ENCODE measurements at places on chromosomes 3 and 15. TPM values are rescaled to one million over a fixed set of nuclear protein-coding genes. Genes with fewer than 3 reads are reported as not detected.

- DNase-seq = no peak
Measured at GRCh38 chr3:119885746-119886530, 104.0 kb downstream of the NR1I2 start.

GRCh38 chr3:187286467-187287059 lies 5.0 kb downstream of the MASP1 start:
- DNase-seq = peak; percentile 92

The INSYN1 gene
- total RNA-seq = 1.2 TPM

GRCh38 chr15:79184465-79184892 lies 93.9 kb upstream of the RASGRF1 start:
- peak; percentile 68 for DNase-seq

The SLC28A1 gene
- total RNA-seq = not detected

DNA sequence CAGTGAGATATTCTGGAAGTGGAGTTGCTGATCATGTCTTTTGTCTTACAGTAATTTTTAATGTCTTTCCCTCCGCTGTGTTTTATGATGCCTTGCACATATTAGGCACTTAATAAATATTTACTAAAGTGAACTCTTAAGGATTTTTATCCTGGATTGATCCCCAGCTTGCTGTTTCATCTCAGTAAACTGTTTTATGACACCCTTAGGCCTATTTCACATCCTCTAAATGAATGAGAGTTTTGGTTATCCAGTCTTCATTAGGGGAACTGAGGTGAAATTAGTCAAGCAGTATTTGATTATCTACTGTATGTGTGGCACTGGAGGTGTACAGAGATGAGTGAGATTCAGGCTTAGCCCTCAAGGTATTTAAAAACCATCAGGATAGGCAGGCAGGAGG lies 19.8 kb downstream of the CHCHD6 start:
- no peak for DNase-seq

DNA sequence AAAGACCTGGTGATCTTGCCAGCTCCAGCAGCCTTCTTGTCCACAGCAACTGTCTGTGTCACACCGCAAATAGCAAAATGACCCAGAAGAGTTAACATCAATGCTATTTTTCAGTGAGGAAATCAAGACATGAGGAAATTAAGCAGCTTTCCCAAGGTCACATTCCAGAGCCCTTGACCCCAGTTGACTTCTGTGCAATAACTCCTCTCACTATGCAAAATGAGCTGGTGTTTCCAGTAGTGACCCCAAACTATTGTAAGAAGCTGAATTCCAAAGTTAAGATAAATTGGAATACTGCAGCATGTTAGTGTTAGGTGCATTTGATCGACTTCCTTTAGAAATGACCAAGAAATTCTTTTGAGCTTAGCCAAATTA lies 172.8 kb upstream of the SNTN start:
- peak; percentile 48 for DNase-seq

The NR1I2 gene
- total RNA-seq = not detected

DNA sequence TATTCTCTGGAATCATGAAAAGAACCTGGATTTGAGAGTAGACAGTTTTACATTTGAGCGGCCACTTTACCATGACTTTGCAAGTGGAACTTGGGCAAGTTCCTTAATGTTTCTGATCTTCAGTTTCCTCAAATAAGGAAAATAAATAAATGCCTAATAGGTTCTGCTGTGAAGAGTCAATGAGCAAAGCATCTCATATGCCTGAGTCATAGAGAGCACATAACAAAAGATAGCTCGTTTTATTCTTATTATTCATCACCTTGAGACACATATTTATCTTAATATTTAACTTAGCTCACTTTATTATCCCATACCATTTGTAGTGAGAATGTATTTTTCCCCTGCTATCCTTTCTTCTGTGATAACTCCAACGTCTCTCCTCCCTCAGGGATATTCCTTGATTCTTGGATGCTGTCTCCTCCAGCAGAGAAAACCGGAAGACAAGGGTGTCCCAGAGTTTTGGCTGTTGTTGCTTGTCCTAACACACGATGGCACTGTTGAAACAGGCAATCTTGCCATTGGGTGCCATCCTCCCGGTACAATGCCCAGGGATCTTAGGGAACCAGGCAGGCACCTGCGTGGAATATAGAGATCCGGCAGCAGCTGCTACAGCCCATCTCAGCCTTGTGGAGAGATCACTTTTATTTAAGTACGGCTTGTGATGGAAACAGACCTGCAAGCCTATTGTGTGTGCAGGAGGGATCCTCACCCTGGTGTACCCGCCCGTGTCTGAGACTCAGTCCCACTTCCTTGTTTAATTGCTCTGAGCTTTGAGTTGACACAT lies 33.3 kb upstream of the VPS33B start:
- DNase-seq = peak; percentile 69

GRCh38 chr3:127856801-127857200 lies 34.5 kb upstream of the MGLL start:
- DNase-seq = no peak

The CD86 gene
- not detected for total RNA-seq

DNA sequence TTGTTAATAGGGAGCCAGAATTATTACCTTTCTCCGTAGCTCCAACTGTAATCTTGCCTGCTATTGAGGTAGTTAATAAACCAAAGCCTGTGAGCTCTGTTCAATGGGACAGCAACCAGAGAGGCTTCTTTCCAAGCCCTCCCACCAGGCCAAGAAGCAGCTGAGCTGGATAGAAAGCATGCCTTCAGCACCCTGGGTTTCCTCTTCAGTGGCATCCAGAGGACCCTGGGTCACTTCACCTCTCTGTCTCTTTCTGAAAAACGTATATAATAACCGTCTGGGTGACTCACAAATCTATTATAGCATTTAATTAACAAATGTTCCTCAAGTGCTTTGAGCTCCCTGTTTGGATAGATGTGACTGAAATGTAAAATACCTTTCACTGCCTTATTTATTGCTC lies 420.0 kb downstream of the LPP start:
- no peak for DNase-seq

DNA sequence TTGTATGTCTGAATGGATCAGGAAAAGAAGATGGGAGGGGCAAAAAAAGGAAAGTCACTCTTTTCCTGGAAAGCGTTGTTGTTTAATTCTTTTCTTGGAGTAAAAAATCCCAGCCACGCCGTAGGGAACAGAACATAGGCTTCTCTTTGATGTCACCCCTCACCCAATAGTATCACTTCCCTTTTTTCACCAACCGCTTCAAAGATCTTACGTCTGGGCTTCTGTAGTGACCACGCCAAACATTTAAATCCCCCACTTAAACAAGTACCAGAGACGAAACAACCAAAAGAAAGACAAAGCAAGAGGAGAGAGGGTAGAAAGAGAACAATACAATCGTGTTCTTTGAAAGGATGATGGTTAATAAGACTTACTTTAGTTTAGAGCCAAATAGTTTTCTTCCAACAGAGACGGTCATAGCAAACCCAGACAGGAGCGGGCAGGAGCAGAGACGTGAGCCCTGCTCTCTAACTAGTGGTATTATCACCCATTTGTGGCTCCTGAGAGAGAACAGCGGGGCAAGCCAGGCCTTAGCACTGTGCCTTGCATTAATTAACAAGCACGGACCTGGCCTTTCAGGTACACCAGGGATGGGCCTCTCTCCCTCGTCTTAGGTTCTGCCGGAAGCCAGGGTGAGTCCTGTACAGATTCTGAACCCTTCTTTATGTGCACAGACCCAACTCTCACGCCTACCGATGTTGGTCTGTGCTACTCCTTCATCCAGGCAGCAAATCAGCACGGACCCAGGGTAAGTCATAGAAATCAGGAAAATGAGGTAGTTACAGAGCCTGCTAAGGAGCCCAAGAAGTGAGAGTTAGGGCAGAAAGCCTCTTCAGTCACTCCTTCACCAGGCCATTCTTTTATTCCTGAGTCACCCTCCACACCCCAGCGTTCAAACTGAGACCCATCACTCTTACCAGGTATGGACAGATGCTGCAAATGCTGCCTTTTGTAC lies 28.2 kb upstream of the BCL6 start:
- no peak for DNase-seq

GRCh38 chr3:124037326-124037725 lies 45.4 kb upstream of the ROPN1 start:
- DNase-seq = no peak

GRCh38 chr3:126021702-126022101 lies 52.7 kb downstream of the ROPN1B start:
- no peak for DNase-seq

DNA sequence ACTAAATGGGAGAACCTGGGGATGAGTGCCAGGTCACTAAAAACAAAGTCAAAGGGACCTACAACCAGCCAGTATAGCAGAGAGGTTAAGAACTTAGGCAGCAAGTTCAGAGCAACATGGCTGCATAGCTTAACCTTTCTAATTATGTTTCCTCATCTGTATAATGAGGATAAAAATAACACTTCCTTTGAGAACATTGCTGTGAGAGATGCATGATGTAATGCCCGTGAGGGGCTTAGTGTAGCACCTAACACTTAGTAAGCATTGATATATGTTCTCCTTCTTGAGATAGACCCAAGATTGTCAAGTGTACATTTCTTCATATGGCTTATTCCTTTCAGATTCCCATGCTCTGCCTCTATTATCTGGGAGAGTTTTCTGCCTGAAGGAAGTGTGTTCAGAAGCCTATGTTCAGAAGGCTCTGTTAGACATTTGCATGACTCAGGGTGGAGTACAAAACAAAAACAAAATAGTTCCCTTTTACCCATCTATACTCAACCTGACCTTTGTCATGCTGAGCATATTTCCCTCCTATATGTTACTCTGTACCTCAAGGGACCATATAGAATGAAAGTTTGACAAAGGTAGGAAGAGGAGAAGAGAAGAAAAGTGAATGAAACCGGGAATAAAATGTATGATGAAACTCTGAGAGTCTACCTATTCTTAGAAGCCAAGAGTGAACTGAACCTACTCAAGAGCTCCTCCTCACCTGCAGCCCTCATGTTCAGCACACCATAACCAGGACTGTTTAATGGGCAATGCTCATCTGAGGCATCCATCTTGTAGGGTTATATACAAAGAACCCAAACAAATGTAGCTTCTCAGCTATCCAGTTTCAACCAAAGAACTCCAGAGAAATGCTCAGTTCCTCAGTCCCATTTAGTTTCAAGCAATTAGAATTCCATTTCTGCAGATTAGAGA lies 70.7 kb upstream of the KCNMB2 start:
- DNase-seq = no peak

- DNase-seq = no peak
Measured at GRCh38 chr3:10460951-10461545, 44.3 kb downstream of the ATP2B2 start.

- DNase-seq = peak; percentile 24
Measured at GRCh38 chr3:153749070-153749610, 372.1 kb upstream of the ARHGEF26 start.

The DZIP1L gene
- 38.2 TPM for total RNA-seq

GRCh38 chr15:87827131-87827530 lies 429.4 kb downstream of the NTRK3 start:
- peak; percentile 45 for DNase-seq

DNA sequence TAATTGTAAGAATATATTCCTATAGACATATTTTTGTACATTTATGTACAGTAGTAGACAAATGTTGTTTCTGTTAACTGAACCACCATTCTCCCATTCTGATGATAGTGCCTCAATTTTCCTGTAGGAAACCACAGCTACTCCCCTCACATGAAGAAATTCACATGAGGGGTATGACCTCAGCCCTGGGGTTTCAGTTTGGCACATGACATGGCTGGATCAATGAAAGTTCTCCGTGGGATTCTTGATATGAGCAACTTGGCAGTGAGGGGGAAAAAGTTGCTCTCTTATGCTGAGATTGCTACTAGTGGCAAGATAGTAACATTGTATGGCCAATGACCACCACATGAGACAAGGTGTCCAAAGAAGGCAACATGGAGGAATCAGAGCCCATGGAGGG lies 1090.3 kb upstream of the CFAP20DC start:
- DNase-seq = no peak

The CCR1 gene
- total RNA-seq = 0.90 TPM

The GOLGA8T gene
- not detected for total RNA-seq

GRCh38 chr3:184345317-184346144 lies 8.1 kb downstream of the FAM131A start:
- peak; percentile 51 for DNase-seq

DNA sequence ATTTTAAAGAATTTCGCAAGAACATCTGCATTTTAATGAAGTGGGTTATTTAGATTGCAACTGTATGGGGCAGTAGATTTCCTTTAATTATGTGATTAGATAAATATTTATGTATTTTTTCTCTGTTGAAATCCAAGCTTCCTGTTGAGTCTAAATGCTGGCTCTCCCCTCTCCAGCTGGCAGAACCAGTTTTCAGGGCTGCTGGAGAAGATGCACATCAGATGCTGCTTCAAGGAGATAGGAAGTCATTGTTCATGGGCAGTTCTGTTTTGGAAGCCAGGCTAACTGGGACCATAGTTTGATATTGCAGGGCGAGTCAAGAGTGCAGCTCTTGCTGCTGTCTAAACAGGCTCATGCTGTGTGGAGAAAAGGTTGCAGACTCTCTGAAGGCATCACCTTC lies 97.4 kb downstream of the SLC9A9 start:
- no peak for DNase-seq

The LEKR1 gene
- 0.81 TPM for total RNA-seq

The LRTM1 gene
- not detected for total RNA-seq

The HES1 gene
- 0.81 TPM for total RNA-seq

Measured in fibroblast of the aortic adventitia (primary cell).